ENCODE measurements at places on chromosomes 4 and X.

GRCh38 chr4:38667085-38667893 is 3.3 kb downstream of the KLF3 start:
- DNase-seq, result peak; percentile 98

GRCh38 chr4:53450773-53451172 is 73.3 kb downstream of the FIP1L1 start:
- DNase-seq, result no peak

- DNase-seq, result peak; percentile 74
Measured at GRCh38 chrX:37746218-37746941, 33.5 kb upstream of the CYBB start.

GRCh38 chr4:2598511-2599303 is 62.3 kb downstream of the FAM193A start:
- peak; percentile 85 for DNase-seq

DNA sequence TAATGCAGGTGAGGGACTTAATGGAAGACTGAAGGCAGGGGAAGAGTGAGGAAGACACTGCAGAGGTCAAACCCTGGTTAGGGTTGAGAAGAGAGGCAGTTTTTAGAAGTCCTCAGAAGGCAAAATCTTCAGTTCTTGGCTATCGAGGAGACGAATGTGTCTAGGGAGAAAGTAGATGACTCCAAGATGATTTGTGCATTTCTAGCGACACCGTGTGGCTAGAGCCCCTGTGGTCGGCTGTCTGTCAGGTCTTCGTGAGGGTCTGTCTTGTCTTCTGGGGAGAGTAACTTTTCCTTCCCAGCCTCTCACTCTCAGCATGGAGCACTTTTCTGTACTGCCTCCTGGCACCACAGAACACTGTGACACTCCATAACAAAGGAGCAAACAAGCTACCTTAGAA is 458.1 kb downstream of the STIM2 start:
- DNase-seq, result peak; percentile 59

All from hematopoietic multipotent progenitor cell treated with erythropoietin and hydrocortisone succinate and interleukin-3 and kit ligand, for 4 days (in vitro differentiated cells).